ENCODE measurements at places on chromosomes 4 and X. TPM values are rescaled to one million over a fixed set of nuclear protein-coding genes. Genes with fewer than 3 reads are reported as not detected.
A peak's percentile ranks its signal among the peaks of the same experiment; 100 is the strongest.

DNA sequence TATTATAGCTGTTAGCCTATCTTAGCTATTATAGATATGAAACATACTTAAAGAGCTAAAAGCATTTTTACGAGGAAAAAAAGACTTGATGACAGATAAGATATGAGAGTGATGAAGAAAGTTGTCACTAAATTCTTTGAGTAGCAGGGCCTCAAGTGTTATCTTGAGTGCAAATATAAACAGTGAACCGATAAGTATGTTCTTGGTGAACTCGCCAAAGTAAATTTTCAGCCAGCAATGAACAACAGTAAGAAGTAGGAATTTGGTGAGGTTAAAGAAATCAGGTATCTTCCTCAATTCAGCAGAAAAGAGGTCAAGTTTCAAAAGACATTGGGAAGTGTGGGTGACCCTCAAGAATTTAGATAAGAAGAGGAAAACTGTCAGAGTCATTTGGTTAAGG lies 471.8 kb upstream of the FTHL17 start:
- H3K27me3 ChIP-seq = no peaks in the 10 kb centered on the region
- H3K27ac ChIP-seq = no peak overlapping the region
- no peaks in the 10 kb centered on the region for H3K36me3 ChIP-seq
- DNase-seq = no peak
- peaks cover 3% of the 10 kb centered on the region for H3K4me1 ChIP-seq
- H3K4me3 ChIP-seq = no peak overlapping the region

GRCh38 chrX:56618323-56618722 lies 54.9 kb downstream of the UBQLN2 start:
- H3K27me3 ChIP-seq = no peaks in the 10 kb centered on the region
- no peaks in the 10 kb centered on the region for H3K36me3 ChIP-seq
- peak overlapping the region; percentile 2 for H3K4me3 ChIP-seq
- H3K4me1 ChIP-seq = no peaks in the 10 kb centered on the region

PARM1 gene
- 2.0 TPM for total RNA-seq

GRCh38 chrX:13495232-13495631 lies 74.2 kb upstream of the EGFL6 start:
- H3K27me3 ChIP-seq = no peaks in the 10 kb centered on the region
- no peak for DNase-seq
- H3K4me1 ChIP-seq = no peaks in the 10 kb centered on the region
- H3K27ac ChIP-seq = no peak overlapping the region
- H3K4me3 ChIP-seq = no peak overlapping the region

- peaks cover 16% of the 10 kb centered on the region for H3K36me3 ChIP-seq
- H3K4me1 ChIP-seq = peaks cover 5% of the 10 kb centered on the region
- H3K27me3 ChIP-seq = no peaks in the 10 kb centered on the region
- no peak overlapping the region for H3K4me3 ChIP-seq
- no peak for DNase-seq
- H3K27ac ChIP-seq = no peak overlapping the region
Observed at GRCh38 chrX:9807355-9808182, 21.3 kb downstream of the SHROOM2 start.

DNA sequence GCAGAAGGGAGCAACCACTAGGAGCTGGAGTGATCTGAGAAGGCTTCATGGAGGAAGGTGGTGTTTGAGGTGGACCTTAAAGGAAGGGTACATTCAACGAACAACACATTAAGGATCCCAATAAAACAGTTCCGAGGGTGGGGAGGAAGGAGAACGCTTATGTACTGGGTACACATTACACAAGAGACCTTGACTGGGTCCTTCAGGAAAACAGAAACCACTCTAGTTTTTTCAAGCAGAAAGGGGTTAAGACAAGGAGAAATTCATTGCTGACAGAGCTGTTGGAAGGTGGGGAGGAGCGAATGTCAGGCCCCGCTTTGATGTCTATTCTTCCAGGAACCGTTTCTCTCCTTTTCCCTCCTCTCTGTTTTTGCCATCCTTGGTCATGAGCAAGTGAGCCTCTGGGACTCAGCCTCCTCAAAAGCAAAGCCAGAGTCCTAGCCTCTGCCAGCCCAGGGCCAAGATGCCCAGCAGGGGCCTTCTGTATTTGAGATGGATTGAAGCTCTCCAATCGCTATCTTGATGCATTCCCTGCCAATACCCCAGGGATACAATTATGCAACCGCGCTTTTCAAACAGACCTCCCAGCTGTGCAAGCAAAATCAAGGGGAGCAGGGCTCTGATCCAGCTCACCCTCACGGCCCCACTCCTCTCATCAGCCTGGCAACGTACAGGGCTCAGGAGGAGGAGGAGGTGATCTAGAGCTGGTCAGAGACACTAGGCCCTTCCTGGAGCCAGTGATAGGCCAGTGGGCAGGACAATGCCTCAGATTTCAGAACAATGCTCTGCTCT lies 48.4 kb downstream of the ZBTB49 start:
- H3K27me3 ChIP-seq = no peaks in the 10 kb centered on the region
- H3K4me1 ChIP-seq = no peaks in the 10 kb centered on the region
- DNase-seq = no peak
- H3K36me3 ChIP-seq = no peaks in the 10 kb centered on the region
- no peak overlapping the region for H3K4me3 ChIP-seq
- H3K27ac ChIP-seq = no peak overlapping the region

- no peaks in the 10 kb centered on the region for H3K4me1 ChIP-seq
- H3K27me3 ChIP-seq = no peaks in the 10 kb centered on the region
- no peaks in the 10 kb centered on the region for H3K36me3 ChIP-seq
Observed at GRCh38 chrX:18017411-18017810, 156.3 kb upstream of the RAI2 start.

DNA sequence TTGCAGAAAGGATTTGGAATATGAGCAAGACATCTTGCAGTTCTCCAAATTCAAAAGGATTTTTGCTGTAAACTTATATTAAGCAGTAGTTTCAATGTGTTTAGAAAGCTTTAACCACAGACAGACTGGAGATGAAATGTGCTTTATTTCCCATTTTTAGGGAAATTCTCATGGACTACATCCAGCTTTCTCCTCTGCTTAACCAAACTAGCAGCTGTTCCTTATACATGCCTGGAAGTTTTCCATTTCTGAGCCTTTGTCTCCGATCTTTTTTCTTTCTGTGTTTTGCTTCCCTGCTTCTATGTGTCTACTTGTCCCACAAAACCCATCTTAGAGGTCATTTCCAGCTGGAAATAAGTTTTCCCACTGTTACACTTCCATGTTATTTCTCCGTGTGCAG lies 41.6 kb downstream of the TMA16 start:
- H3K27ac ChIP-seq = no peak overlapping the region
- DNase-seq = no peak
- H3K27me3 ChIP-seq = no peaks in the 10 kb centered on the region
- no peak overlapping the region for H3K4me3 ChIP-seq
- H3K36me3 ChIP-seq = peaks cover 4% of the 10 kb centered on the region
- H3K4me1 ChIP-seq = no peaks in the 10 kb centered on the region

DNA sequence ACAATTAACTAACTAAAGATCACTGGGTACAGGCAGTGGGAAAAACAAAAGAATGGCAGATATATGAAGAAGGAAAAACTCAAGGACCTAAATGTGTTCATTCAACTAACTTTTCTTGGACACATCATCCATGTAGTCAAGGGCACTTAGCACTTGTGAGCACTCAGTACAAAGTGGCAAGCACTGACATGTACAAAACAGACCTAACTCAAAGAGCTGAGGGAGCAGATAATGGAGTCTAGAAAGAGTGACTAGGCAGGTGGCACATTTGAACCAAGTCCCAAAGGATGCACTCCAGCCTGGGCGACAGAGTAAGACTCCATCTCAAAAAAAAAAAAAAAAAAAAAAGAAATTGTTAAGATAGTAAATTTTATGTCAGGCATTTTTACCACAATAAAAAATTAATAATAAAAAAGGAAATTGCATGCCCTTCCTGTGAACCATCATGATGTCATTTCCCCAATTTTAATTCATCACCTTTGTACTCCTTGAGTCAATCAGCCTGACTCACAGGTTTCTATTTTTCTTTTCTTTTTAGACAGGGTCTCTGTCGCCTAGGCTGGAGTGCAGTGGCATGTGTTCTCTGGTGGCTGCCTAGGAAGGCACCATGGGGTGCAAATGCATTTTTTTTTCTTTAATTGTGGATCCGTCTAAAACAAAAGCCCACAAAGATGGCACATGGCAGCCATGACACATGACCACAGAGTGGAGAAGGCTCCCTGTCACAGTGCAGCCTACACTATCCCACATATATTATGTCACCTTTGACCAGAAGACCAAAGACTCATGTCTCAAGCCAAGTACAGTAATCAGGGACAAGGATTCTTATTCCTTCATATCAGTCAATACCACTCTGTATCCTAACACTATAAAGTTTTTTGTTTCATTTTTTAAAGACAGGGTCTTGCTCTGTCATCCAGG lies 91.9 kb downstream of the CHST7 start:
- DNase-seq = no peak
- H3K36me3 ChIP-seq = peaks cover 22% of the 10 kb centered on the region
- H3K27me3 ChIP-seq = no peaks in the 10 kb centered on the region

- no peaks in the 10 kb centered on the region for H3K4me1 ChIP-seq
- H3K4me3 ChIP-seq = no peak overlapping the region
- peak; percentile 30 for DNase-seq
- no peaks in the 10 kb centered on the region for H3K27me3 ChIP-seq
- H3K27ac ChIP-seq = no peak overlapping the region
Observed at GRCh38 chrX:30949554-30949953, 60.5 kb upstream of the TAB3 start.

SUPT20HL2 gene
- not detected for total RNA-seq

DNA sequence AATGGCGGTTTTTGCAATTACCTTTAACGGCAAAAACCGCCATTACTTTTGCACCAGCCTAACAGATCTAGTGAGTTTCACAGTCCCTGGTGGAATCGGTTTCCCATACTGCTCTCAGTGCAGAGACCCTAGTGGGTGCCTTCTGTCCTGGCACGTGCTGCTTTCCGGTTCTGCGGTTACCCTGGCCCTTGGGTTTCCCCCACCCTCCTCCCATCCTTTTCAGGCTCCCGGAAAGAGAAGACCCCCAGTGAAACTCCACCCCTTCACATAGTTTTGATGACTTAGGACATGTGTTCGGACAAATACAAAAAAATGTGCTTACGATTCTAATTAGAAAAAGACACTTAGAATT lies 36.9 kb downstream of the NLGN3 start:
- H3K27me3 ChIP-seq = no peaks in the 10 kb centered on the region
- H3K36me3 ChIP-seq = peaks cover 11% of the 10 kb centered on the region
- H3K4me1 ChIP-seq = peaks cover 4% of the 10 kb centered on the region
- H3K4me3 ChIP-seq = peak overlapping the region; percentile 67
- peak; percentile 34 for DNase-seq
- peak overlapping the region; percentile 93 for H3K27ac ChIP-seq

HGFAC gene
- total RNA-seq = 0.33 TPM
